ENCODE measurements at places on chromosomes 2 and 18.
A peak's percentile ranks its signal among the peaks of the same experiment; 100 is the strongest.

GRCh38 chr18:31490387-31490786 is 7.6 kb upstream of the DSG2 start:
- H3K27me3 ChIP-seq, result no peaks in the 10 kb centered on the region
- no peak overlapping the region for H3K4me3 ChIP-seq
- no peaks in the 10 kb centered on the region for H3K36me3 ChIP-seq
- no peak overlapping the region for H3K27ac ChIP-seq
- no peaks in the 10 kb centered on the region for H3K4me1 ChIP-seq
- DNase-seq, result no peak

DNA sequence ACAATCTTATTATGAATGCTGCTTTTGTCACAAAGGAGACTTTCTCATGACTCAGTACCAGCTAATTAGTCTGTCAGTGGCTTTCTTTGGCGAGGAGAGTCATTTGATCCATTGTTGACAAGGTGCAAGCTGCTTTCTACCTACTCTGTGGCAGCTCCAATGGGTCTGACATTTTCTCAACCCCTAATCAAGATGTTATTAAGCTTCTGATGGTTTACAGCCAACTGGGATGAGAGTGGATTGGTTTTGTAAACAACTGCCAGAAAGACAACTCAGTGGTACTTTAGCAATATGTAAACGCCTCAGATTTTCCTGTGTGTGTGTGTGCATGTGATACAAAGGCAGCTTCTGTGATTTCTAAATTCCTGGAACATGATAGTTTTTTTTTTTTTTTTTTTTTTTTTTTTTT is 8.2 kb upstream of the CLIP4 start:
- no peaks in the 10 kb centered on the region for H3K36me3 ChIP-seq
- no peaks in the 10 kb centered on the region for H3K4me1 ChIP-seq
- DNase-seq, result no peak
- no peak overlapping the region for H3K27ac ChIP-seq
- no peak overlapping the region for H3K4me3 ChIP-seq
- H3K27me3 ChIP-seq, result peaks cover 6% of the 10 kb centered on the region

DNA sequence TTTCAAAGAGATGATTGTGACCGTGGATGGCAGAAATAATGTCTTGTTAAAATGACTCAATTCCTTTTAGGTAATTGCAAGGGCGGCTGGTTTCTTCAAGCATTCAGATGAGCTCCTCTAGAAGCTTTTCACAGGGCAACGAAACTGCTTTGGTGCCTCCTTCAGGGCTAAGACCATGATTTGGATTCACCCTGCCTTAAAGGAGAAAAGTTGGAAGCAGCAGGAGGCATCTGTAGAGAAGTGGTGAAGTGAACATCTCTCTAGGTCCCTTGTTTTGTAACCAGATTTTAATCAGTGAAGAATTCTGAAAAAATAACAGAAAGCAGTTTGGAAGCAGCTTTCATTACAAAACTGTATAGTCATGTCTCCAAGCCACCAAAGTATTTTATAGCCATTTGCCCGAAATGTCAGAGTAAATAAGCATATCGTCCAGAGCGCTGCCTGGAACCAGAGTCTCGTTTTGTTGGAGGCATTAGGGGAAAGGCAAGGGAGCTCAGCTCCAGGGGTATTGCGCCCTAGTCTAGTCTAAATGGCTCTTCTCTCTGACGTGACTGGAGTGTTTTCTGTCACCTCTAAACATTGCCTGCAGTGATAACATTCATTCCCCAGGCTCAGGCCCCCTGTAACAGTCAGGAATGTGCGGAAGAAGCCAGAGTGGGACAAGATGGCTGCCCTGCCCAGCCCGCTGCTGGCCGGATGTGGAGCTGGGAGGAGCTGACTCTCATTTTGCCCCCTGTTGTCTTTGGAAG is 57.8 kb upstream of the ITGB6 start:
- H3K4me1 ChIP-seq, result no peaks in the 10 kb centered on the region
- H3K27ac ChIP-seq, result no peak overlapping the region
- no peak overlapping the region for H3K4me3 ChIP-seq
- H3K27me3 ChIP-seq, result no peaks in the 10 kb centered on the region
- no peak for DNase-seq

- H3K36me3 ChIP-seq, result no peaks in the 10 kb centered on the region
- H3K27me3 ChIP-seq, result peaks cover 4% of the 10 kb centered on the region
- no peak overlapping the region for H3K27ac ChIP-seq
- no peak for DNase-seq
- H3K4me1 ChIP-seq, result no peaks in the 10 kb centered on the region
These were observed 90.5 kb upstream of the YWHAQ start for GRCh38 chr2:9721344-9721743.

DNA sequence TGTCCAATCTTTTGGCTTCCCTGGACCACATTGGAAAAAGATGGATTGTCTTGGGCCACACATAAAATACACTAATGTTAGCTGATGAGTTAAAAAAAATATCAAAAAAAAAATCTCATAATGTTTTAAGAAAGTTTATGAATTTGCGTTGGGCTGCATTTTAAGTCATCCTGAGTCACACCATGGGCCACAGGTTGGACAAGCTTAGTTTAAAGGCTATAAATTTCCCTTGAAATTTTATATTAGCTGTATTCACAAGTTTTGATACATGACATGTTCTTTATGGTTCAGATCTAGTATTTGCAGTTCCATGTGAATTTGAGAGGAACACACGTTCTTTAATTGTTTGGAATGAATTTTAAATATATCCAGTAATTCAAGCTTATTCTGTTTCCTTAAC is 21.9 kb downstream of the CARF start:
- no peak for DNase-seq
- H3K36me3 ChIP-seq, result peaks cover 7% of the 10 kb centered on the region
- H3K27me3 ChIP-seq, result no peaks in the 10 kb centered on the region
- no peak overlapping the region for H3K27ac ChIP-seq
- H3K4me1 ChIP-seq, result no peaks in the 10 kb centered on the region
- H3K4me3 ChIP-seq, result no peak overlapping the region

DNA sequence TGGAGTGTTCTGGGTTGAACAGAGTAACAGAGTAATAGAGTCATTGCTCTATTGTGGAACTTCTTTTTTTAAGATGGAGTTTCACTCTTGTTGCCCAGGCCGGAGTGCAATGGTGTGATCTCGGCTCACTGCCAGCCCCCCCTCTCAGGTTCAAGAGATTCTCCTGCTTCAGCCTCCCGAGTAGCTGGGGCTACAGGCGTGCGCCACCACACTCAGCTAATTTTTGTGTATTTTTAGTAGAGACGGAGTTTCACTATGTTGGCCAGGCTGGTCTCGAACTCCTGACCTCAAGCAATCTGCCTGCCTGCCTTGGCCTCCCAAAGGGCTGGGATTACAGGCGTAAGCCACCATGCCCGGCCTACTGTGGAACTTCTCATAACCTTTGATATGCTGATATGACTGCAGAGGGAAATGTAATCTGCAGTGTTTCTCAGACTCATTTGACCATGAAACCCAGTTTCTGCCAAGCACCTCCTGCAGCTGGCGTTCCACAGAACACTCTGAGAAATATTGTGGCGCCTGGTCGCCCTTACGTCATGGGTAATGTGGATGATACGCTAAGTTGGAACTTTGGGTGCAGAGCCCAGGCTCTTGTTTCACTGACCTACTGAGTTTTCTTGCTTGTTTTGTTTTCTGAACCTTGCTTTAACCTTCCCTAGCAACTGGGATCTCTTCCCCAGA is 213.8 kb downstream of the BCL2 start:
- H3K27ac ChIP-seq, result peak overlapping the region; percentile 21
- H3K36me3 ChIP-seq, result no peaks in the 10 kb centered on the region
- peaks cover 49% of the 10 kb centered on the region for H3K4me1 ChIP-seq
- no peaks in the 10 kb centered on the region for H3K27me3 ChIP-seq
- H3K4me3 ChIP-seq, result no peak overlapping the region

DNA sequence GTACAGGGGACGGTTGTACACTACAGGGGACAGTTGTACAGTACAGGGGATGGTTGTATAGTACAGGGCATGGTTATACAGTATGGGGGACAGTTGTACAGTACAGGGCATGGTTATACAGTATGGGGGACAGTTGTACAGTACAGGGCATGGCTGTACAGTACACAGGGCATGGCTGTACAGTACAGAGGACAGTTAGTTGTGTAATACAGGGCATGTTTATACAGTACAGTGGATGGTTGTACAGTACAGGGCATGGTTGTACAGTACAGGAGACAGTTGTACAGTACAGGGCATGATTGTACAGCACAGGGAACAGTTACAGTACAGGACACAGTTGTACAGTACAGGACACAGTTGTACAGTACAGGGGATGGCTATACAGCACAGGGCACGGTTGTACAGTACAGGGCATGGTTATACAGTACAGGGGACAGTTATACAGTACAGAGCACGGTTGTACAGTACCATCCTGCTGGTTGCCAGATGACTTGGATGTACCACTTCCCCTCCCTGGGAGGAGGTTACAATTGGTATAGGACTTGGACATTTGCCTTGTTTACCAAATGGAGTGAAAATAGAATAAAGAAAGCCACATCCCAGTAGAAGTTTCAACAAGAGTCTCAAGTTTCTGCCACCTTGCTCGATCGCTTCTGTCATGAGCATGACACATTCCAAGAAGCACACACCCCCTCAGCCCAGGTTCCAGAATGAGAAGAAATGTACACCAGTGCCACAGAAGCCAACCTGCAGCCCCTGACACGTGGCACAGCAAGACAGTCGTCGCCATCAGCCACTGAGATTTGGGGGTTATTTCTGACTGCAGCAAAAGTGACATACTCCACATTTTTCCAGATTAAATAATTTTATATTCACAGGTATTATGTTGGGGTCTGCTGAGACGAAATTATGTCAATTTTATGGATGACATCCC is 16.0 kb downstream of the CYRIA start:
- no peaks in the 10 kb centered on the region for H3K27me3 ChIP-seq
- DNase-seq, result no peak
- H3K27ac ChIP-seq, result no peak overlapping the region
- no peaks in the 10 kb centered on the region for H3K4me1 ChIP-seq
- H3K36me3 ChIP-seq, result no peaks in the 10 kb centered on the region

GRCh38 chr2:47518497-47519146 is 115.7 kb downstream of the MSH2 start:
- H3K27me3 ChIP-seq, result no peaks in the 10 kb centered on the region
- H3K27ac ChIP-seq, result no peak overlapping the region
- DNase-seq, result peak; percentile 32
- H3K36me3 ChIP-seq, result no peaks in the 10 kb centered on the region
